Natural killer cell (primary cell): ENCODE measurements at places on chromosomes 3 and 15. TPM values are rescaled to one million over a fixed set of nuclear protein-coding genes. Genes with fewer than 3 reads are reported as not detected.

KNG1 gene
- total RNA-seq, result not detected

EPHB3 gene
- total RNA-seq, result not detected

ARHGAP31 gene
- total RNA-seq, result 4.1 TPM

ZPLD1 gene
- total RNA-seq, result not detected

IL12A gene
- total RNA-seq, result 1.2 TPM

C3orf20 gene
- not detected for total RNA-seq

LRRC2 gene
- not detected for total RNA-seq

ZBED2 gene
- 0.26 TPM for total RNA-seq

ATP10A gene
- total RNA-seq, result 51.2 TPM

MAP6D1 gene
- 2.4 TPM for total RNA-seq

ANKUB1 gene
- not detected for total RNA-seq

BNC1 gene
- not detected for total RNA-seq

FBXO22 gene
- total RNA-seq, result 8.5 TPM

TMEM40 gene
- total RNA-seq, result 6.5 TPM

ATP13A3 gene
- 62.9 TPM for total RNA-seq

CCDC54 gene
- not detected for total RNA-seq

TRH gene
- not detected for total RNA-seq

NR1I2 gene
- 0.13 TPM for total RNA-seq

GRAMD2A gene
- total RNA-seq, result not detected

PAK6 gene
- 7.9 TPM for total RNA-seq
